ENCODE measurements at places on chromosomes 4 and X. TPM values are rescaled to one million over a fixed set of nuclear protein-coding genes. Genes with fewer than 3 reads are reported as not detected.

DNA sequence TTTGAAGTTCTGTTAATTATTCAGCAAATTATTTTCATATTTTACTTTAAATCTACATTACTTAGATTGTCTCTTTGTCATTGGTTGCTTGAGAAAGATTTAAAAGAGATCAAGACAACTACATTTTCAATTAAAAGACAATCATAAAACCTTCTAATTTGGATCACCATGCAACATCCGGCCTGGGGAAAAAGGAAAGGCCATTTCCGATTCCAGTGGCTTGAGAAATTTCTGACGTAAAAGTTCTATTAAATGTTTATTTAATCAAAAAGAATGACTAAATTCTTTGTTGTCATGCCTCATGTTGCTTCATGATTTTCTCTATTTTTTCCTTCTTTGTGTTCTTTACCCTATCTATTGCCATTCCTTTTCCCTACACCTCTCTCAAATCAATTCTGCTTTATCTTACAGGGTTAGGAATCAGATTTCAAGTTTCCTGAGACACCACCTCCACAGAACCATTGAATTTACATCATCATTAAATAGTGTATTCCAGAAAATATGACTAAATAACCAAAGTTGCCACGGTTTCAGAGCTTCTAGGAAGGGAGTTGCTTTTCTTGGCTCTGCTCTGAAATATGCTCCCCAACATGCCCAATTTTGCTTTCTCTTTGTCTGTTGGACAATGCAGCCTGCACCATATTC is 124.6 kb upstream of the ACSL4 start:
- no peaks in the 10 kb centered on the region for H3K27me3 ChIP-seq
- H3K27ac ChIP-seq, result no peak overlapping the region
- peaks cover 4% of the 10 kb centered on the region for H3K36me3 ChIP-seq
- H3K4me1 ChIP-seq, result peaks cover 26% of the 10 kb centered on the region

DNA sequence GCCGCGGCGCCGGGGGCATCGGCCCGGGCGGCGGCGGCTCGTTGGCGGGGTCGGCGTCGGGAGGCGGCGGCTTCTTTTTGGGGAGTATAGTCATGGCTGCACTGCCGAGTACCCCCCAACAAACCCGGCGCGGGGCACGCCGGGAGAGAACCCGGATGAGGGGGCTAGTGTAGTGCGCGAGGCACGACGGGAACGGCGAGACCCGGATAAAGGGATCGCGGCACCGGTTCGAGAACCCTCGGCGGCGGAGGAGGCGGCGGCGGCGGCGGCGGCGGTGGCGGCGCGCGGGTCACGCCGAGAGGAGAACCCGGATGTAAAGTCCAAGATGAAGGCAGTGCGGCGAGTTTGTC is at the start of gene OTUD5:
TSS of gene OTUD5 (minus strand) at position 131 of the 350 bp plus-strand sequence. CDS start at position 94, 37 bp downstream.
- peak within 1 kb of the TSS; percentile 100 for H3K4me3 ChIP-seq
- peak within 1 kb of the TSS; percentile 100 for H3K27ac ChIP-seq
- H3K36me3 ChIP-seq, result peaks cover 1% of the 10 kb centered on the region
- peaks cover 10% of the 10 kb centered on the region for H3K4me1 ChIP-seq
- DNase-seq, result peak; percentile 23
- no peaks in the 10 kb centered on the region for H3K27me3 ChIP-seq

GRCh38 chr4:181528570-181529184 is 714.5 kb upstream of the TENM3 start:
- H3K27ac ChIP-seq, result no peak overlapping the region
- peaks cover 11% of the 10 kb centered on the region for H3K4me1 ChIP-seq
- H3K36me3 ChIP-seq, result no peaks in the 10 kb centered on the region
- peaks cover 8% of the 10 kb centered on the region for H3K27me3 ChIP-seq
- DNase-seq, result peak; percentile 70
- no peak overlapping the region for H3K4me3 ChIP-seq

GRCh38 chr4:81314196-81314896 is 99.3 kb upstream of the PRKG2 start:
- H3K4me3 ChIP-seq, result no peak overlapping the region
- H3K27ac ChIP-seq, result no peak overlapping the region
- no peaks in the 10 kb centered on the region for H3K27me3 ChIP-seq
- DNase-seq, result no peak
- H3K4me1 ChIP-seq, result peaks cover 10% of the 10 kb centered on the region
- no peaks in the 10 kb centered on the region for H3K36me3 ChIP-seq

DNA sequence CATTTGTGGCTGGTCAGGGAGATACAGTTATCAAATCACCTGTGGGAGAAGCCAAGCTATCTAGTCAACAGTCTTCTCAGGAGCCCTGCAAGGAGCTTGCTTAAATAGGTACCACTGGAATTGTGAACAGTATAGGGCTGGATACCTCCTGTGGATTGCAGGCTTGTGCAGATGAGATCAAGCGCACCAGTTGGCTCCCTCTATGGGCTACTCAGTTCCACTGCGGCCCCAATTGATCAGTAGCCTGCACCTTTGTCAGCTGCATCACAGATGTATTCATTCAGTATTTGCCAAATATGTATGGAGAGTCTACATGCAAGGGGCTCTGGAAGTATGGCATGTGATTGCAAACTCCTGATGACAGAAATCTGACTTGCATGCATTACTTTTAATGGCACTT is 28.6 kb downstream of the TEX13A start:
- no peaks in the 10 kb centered on the region for H3K4me1 ChIP-seq
- no peaks in the 10 kb centered on the region for H3K36me3 ChIP-seq
- H3K27ac ChIP-seq, result no peak overlapping the region
- no peak overlapping the region for H3K4me3 ChIP-seq
- DNase-seq, result no peak

DNA sequence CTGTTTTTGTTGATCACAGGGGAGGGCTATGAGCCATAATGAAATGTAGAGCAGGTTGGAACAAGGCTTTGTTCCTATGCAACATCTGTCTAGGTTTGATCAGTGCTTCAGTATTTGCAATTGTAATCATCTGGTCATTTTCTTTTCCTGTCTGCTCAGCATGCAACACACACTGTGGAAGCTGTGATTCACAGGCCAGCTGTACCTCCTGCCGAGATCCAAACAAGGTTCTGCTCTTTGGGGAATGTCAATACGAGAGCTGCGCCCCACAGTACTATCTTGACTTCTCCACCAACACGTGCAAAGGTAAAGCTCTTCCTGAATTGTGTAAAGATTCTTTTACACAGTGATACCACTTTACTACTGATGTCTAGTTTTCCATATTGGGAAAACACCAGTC is 181.9 kb upstream of the ANXA3 start:
- DNase-seq, result no peak
- H3K36me3 ChIP-seq, result peaks cover 18% of the 10 kb centered on the region
- peak overlapping the region; percentile 64 for H3K27ac ChIP-seq
- no peak overlapping the region for H3K4me3 ChIP-seq
- H3K4me1 ChIP-seq, result peaks cover 14% of the 10 kb centered on the region

Gene HPGDS
- total RNA-seq, result not detected
